ENCODE measurements at places on chromosomes 12 and 14. TPM values are rescaled to one million over a fixed set of nuclear protein-coding genes. Genes with fewer than 3 reads are reported as not detected.

The REC8 gene
- polyA plus RNA-seq: 2.5 TPM

The KRT74 gene
- not detected for polyA plus RNA-seq

The ACOT6 gene
- polyA plus RNA-seq: not detected

The SLC25A21 gene
- polyA plus RNA-seq: 1.5 TPM

The KCNH3 gene
- 0.01 TPM for polyA plus RNA-seq

The PZP gene
- polyA plus RNA-seq: not detected

The MDM1 gene
- 13.5 TPM for polyA plus RNA-seq

The TAS2R30 gene
- polyA plus RNA-seq: 0.07 TPM

All from AG04450 (cell line).